ENCODE measurements at places on chromosomes 3 and 15.

DNA sequence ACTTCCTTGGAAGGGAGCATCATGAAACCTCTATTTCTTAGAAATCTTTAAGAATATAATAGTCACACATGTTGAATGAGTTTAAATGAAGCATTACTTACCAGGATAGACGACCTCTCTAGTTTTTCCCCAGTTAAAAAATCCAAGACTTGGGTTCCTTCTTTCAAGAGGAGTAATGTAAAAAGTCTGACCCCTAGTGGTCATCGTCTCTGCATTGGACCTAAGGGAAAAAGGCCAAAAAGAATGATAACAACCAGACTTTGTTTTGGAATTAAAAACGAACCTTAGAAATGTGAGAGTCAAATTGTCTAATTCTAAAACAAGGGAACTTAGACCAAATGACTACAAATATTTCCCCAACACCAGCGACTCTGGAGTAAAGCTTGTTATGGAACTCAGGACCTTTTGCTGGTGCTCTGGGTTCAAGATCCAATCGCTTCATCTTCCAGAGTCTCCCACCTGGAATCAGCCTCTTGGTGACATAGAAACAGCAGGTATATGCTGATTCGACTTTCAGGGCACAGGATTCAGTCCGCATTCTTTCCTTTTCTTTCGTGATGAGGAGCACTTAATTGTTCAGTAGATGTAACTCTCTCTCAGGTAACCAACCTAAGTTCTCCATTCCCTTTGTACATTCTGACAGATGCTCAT is 214.8 kb upstream of the TPRG1 start:
- DNase-seq, result peak; percentile 34

- DNase-seq, result no peak
These were observed 168.5 kb downstream of the MECOM start for GRCh38 chr3:169494982-169495381.

- DNase-seq, result no peak
These were observed 320.2 kb upstream of the MME start for GRCh38 chr3:154759966-154760365.

GRCh38 chr3:153130312-153130977 is 31.6 kb upstream of the RAP2B start:
- no peak for DNase-seq

- DNase-seq, result no peak
These were observed 63.2 kb upstream of the NEDD4 start for GRCh38 chr15:56056626-56057025.
